Activated T-cell treated with anti-CD3 and anti-CD28 coated beads, Interleukin-2, amount 50 U/mL, for 72 hours (primary cell): ENCODE measurements at places on chromosomes 5 and 9. TPM values are rescaled to one million over a fixed set of nuclear protein-coding genes. Genes with fewer than 3 reads are reported as not detected.

DNA sequence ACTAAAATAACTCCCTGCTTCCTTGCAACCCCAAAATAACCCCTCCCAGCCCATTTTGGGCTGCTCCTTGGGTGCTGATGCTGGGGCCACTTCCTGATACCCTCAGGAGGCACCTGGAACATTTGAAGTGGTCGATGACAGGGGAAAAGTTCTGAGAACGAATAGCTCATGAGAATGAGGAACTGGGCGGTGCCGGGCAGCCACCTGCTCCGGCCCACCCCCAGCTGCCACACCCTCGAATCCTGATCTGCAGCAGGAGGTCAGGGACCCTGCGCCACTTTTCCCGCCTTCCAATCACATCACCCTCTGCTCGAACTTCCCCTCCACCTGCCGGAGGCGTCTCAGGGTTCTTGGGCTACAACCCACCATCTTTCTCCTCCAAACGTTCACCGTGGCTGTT, 19.7 kb downstream of the HRH2 start:
- DNase-seq, result no peak

The SPATA31A7 gene
- total RNA-seq, result not detected

The ACTBL2 gene
- not detected for total RNA-seq

GRCh38 chr9:120865176-120865575, 11.8 kb downstream of the PHF19 start:
- DNase-seq, result no peak
